Left colon (tissue), 2 donors: ENCODE measurements at places on chromosomes 2 and 18. TPM values are rescaled to one million over a fixed set of nuclear protein-coding genes. Genes with fewer than 3 reads are reported as not detected.

NPHP1 gene
- total RNA-seq, result 1.3 TPM

TUBB8B gene
- total RNA-seq, result 0.34 TPM

NEB gene
- 0.20 TPM for total RNA-seq

EVA1A gene
- 0.87 TPM for total RNA-seq

SGO2 gene
- total RNA-seq, result 3.9 TPM

TRIM54 gene
- total RNA-seq, result 0.14 TPM

PUS10 gene
- 11.2 TPM for total RNA-seq

ERFE gene
- total RNA-seq, result not detected

LDAH gene
- 21.5 TPM for total RNA-seq

GPAT2 gene
- total RNA-seq, result 3.0 TPM

C1QL2 gene
- total RNA-seq, result not detected

LAMA1 gene
- total RNA-seq, result 13.4 TPM

SGPP2 gene
- 74.9 TPM for total RNA-seq

IL36B gene
- total RNA-seq, result not detected

UGT1A4 gene
- total RNA-seq, result 2.2 TPM

CIB4 gene
- total RNA-seq, result not detected

RBM44 gene
- total RNA-seq, result 0.52 TPM

MBOAT2 gene
- 73.8 TPM for total RNA-seq
